H7 (cell line): ENCODE measurements at places on chromosomes 4 and X.

- DNase-seq: no peak
These were observed 860.9 kb upstream of the LCORL start for GRCh38 chr4:18882468-18882867.

GRCh38 chr4:53281438-53281837 lies 84.4 kb downstream of the SCFD2 start:
- DNase-seq: no peak

- DNase-seq: no peak
These were observed 1.5 kb upstream of the MSMO1 start for GRCh38 chr4:165325732-165326512.

- no peak for DNase-seq
These were observed 50.2 kb upstream of the CXCL8 start for GRCh38 chr4:73690051-73690738.

- no peak for DNase-seq
These were observed 4.6 kb downstream of the ALAS2 start for GRCh38 chrX:55026143-55026542.

- no peak for DNase-seq
These were observed 67.4 kb upstream of the SLC34A2 start for GRCh38 chr4:25588206-25588605.

GRCh38 chr4:38856046-38856445 lies 571 bp downstream of the TLR6 start:
- DNase-seq: no peak

DNA sequence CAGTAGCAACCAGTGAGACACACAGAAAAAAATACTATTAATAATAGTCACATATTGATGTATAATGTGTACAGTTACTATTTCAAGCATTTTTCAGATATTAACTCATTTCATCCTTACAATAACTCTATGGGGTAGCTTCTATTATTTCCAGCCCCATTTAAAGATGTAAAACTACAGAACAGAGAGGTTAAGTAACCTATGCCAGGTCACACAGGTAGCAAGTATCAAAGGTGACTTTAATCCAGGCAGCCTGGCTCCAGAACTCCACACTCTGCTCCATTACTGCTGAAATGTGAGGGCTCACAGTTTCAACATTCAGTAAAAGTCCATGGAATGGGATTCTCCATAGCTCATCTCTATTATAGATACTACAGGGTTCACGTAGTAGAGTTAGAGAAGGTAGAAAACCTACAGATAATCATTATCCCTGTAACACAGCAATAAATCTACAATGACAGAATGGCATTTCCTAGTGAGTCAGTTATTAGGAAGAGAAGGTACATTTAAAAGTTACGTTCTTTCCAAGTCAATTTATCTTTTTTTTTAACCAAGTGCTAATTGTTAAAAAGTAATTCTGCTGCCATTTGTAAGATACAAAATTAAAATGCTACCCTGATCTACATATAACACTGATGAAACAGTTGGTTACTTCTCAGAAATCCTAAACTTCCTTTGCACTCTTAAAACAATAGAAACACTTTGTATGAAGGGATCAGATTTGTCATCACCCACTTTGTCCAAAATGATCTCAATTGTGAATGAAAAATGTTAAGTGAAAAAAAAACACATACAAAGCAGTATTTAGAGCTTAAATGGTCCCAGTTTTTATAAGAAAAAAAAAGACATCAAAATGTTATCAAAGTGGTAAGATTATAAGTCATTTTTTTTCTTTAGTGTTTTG lies 18.7 kb downstream of the RELL1 start:
- DNase-seq: no peak

- no peak for DNase-seq
These were observed 30.9 kb downstream of the SPCS3 start for GRCh38 chr4:176350671-176351070.

GRCh38 chr4:146661367-146661766 lies 22.7 kb downstream of the POU4F2 start:
- DNase-seq: no peak

DNA sequence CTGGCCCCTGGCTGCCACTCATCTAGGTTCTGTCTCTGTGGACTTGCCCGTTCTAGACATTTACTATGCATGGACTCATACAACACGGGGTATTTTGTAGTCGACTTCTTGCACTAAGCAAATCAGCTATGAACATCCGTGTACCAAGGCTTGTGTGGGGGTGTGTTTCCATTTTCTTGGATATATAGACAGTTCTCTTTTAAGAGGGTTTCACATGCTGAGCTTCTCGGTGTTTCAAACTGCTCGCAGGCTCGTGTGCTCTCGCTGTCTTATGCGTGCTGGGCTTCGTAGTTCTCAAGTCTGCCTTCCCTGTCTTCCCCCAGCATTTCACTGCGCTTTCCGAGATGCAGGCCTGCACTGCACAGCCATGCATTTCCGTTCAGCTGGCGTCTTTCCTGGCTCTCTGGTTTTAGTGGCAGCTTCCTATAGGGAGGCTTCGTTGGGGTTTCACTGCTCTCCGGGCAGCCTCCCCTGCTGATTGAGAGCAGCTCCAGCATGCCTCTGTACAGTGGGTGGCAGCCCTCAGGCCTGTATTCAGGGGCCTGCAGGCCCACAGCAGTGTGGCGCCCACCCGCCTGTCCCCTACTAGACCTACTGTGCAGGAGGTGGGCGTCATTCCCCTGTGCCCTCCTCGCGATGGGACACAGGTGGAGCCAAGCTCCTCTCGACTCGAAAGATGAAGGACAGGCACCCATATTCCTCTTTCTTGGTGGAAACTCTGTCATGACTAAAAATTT lies 27.6 kb downstream of the ZBTB49 start:
- DNase-seq: no peak

- DNase-seq: no peak
These were observed 32.4 kb upstream of the PPP2R3B start for GRCh38 chrX:418927-419729.

DNA sequence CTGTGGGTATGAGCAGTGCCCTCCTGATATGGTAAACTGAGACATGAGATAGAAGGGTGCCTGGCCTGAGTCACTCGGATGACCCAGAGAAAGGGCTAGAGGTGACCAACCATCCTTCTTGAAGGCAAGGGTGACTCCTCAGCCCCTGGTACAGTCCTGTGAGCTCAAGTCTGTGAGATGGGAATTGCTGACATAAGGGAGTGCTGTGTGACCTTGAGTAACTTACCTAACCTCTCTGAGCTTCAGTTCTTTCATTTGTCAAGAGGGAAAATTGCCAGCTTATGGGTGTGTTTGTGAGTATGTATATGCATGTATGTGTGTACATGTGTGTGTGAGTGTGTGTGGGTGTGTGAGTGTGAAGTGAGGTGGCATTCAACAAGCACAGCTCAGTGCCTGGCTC lies 210.4 kb upstream of the PSAPL1 start:
- DNase-seq: no peak

DNA sequence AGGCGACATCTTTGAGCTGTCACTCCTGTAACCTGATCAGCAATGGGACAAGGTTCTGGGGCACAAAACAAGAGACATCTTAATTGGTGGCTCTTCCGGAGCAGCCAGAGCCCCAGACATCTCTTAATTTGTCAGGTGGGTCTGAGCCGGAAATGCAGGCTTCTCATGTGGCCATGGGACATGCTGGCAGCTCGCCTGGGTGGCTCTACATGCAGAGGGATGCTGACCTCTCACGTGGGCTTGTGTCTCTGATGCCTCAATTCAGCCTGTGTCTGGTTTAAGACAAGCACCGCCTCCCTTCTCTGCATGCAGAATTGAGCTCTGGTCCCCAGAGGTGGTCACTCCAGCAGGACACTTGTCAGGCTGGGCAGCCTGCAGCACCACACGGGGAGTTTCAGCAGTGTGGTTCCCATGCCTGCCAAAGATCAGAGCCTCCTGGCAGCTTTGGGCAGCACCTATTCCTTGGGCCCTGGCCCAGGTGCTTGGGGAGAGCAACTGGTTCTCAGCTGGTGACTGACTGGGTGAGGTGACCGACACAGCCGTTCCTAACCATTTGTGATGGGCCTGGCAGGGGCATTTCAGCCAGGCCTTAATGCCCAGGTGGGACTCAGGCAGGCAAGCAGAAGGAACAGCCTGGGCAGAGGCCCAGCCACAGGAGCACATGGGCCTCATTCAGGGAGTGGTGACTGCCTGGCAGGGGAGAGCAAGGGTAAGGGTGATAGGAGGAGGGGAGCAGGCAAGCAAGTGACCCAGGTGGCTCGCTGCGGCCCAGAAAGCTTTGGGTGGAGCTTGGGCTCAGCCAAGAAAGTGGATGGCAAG lies 53.4 kb downstream of the HMX1 start:
- DNase-seq: peak; percentile 28

GRCh38 chr4:107845681-107846080 lies 20.9 kb downstream of the SGMS2 start:
- DNase-seq: no peak

DNA sequence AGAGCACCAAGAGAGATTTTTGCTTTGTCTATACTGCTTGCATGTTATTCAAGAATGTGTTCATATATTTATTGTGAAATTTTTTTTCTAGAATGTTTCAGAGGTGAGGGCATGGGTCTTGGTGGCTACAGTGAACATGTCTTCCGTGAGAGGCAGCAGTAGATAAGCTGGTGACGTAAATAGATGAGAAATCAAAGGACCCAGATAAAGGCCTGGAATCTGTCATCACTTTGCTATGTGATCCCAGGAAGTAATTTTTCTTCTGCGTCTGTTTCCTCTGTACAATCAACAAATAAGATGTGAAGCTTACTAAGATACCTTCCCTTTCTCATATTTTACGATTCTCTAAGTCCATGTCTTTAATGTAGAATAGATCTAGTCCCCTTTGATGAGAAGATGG lies 129.1 kb downstream of the COL4A6 start:
- DNase-seq: no peak

GRCh38 chrX:150060406-150060805 lies 122.1 kb upstream of the EOLA2 start:
- no peak for DNase-seq

DNA sequence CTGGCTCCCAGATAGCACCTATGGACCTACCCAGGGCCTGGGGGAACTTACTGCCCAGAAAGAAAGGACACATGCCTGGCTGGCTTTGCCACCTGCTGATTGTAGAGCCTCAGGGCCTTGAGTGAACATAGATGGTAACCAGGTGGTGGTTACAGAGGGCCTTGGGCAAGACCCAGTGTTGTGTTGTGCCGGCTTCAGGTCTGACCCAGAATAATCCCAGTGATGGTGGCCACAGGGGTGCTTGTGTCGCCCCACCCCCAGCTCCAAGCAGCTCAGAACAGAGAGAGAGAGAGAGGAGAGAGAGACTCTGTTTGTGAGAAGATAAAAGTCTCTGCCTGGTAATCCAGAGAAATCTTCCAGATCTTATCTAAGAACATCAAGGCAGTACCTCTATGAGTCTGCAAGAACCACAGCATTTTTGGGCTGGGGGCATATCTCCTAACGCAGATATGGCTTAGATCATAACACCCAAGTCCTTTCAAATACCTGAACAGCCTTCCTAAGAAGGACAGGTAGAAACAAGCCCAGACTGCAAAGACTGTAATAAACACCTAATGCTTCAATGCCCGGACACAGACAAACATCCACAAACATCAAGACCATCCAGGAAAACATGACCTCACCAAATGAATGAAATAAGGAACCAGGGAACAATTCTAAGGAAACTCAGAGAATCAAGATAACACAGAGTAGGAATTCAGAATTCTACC lies 16.3 kb upstream of the RP2 start:
- DNase-seq: no peak

- no peak for DNase-seq
These were observed 379.9 kb downstream of the ADAM29 start for GRCh38 chr4:175297965-175298565.

- DNase-seq: no peak
These were observed 67.4 kb downstream of the EDNRA start for GRCh38 chr4:147548256-147548655.

DNA sequence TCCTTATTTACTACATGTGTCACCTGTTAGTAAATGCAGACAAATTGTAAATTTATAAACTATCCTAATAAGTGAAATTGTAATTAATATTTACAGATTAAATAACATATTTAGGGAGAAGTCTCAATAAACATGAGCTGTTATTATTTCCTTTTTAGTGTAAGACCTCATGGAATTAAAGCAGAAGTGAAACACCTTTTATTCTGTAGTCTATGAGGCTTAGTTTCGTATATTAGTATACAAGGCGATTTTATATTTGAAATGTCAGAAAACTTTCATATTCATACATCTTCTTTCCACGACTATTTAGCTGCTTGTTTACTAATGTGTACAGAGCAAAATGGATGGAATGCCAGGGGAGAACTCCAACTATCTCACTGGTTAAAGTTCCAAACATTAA lies 414.4 kb downstream of the ARHGAP24 start:
- no peak for DNase-seq

GRCh38 chrX:123408821-123409737 lies 225.0 kb downstream of the GRIA3 start:
- DNase-seq: no peak

GRCh38 chr4:7299010-7299907 lies 106.9 kb downstream of the SORCS2 start:
- peak; percentile 68 for DNase-seq

GRCh38 chrX:103628386-103629317 lies at the start of gene TCEAL1:
TSS of gene TCEAL1 (plus strand) at chrX:103628975. CDS start at chrX:103629917, 942 bp downstream.
- DNase-seq: peak; percentile 49

DNA sequence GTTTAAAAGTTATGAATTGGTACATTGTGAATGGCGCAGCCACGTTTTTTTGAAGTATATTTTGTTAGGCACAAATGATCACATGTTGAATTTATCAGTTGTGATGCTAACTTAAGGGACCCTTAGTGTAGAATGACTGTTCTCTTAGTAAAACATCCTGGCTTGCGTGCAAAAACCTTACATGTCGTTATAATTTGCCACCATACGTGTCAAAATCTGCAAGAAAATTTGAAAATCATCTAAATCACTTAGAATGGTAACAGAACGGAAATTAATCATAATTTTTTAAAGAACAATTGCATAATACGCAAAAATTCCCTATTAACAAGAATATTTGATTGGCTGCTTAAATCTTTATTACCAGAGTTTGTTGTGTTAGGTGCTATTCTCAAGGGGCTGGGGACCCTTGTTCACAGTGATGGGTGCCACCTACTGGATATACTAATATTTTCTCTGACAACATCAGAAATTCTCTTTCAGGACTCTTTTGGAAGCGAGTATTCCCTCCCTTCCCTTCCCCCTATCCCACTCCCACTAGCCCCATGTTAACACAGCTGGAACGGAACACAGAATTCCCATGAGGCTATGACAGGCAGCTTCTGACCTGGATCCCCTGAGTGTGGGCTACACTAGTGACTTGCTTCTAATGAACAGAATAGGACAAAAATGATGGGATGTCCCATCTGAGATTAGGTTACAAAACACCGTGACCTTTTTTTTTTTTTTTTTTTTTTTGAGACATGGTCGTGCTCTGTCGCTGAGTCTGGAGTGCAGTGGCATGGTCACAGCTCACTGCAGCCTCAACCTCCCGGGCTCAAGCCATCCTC lies 71.8 kb downstream of the SUPT20HL2 start:
- DNase-seq: peak; percentile 61

GRCh38 chr4:36292556-36293188 lies 11.3 kb downstream of the DTHD1 start:
- DNase-seq: no peak

DNA sequence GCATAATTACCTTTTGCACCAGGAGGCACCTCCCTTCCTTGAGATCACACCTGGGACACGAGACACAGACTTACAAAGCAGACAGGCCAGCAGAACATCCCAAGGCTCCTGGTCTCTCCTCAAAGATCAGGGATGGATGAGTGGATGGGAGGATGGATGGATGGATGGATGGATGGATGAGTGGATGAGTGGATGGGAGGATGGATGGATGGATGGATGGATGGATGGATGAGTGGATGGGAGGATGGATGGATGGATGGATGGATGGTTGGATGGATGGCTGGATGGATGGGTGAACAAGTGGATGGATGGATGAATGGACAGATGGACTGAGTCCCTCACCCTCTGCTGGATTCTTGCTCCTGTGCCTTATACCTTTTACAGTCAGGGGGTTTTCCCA lies 364.0 kb downstream of the BCOR start:
- DNase-seq: no peak
